Immature natural killer cell (primary cell): ENCODE measurements at places on chromosomes 2 and 18. TPM values are rescaled to one million over a fixed set of nuclear protein-coding genes. Genes with fewer than 3 reads are reported as not detected.

- H3K27me3 ChIP-seq = peaks cover 12% of the 10 kb centered on the region
- H3K36me3 ChIP-seq = no peaks in the 10 kb centered on the region
- DNase-seq = peak; percentile 61
- peaks cover 48% of the 10 kb centered on the region for H3K4me1 ChIP-seq
- peak within 1 kb of the TSS; percentile 94 for H3K4me3 ChIP-seq
Observed at GRCh38 chr2:263774-264492, at the start of gene SH3YL1. SH3YL1 (minus strand) TSS chr2:264032; CDS start chr2:263984, 48 bp downstream.

Gene NETO1
- not detected for polyA plus RNA-seq

GRCh38 chr2:67825476-67825875 is 237.3 kb downstream of the C1D start:
- H3K4me1 ChIP-seq = peaks cover 20% of the 10 kb centered on the region
- peak overlapping the region; percentile 49 for H3K4me3 ChIP-seq
- DNase-seq = no peak
- peak overlapping the region; percentile 51 for H3K27ac ChIP-seq

DNA sequence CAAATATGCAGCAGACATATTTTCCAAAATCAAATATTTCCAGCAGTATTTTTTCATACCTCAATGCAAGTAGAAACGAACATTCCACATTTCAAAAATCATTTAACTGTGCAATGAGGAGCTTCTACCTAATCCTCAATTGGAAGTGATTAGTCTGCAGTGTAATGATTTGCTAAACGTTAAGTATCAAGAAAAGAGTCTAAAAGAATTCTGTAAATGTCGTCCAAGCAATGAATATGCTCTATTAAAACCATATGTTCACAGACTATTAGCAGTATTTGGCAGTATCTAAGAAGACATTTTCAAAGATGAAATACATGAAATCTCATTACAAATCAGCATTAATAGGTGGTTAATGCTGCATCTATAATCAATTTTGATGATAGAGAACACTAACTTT is 15.9 kb downstream of the DYM start:
- H3K4me3 ChIP-seq = no peak overlapping the region
- H3K27ac ChIP-seq = no peak overlapping the region
- peaks cover 7% of the 10 kb centered on the region for H3K36me3 ChIP-seq
- H3K4me1 ChIP-seq = peaks cover 44% of the 10 kb centered on the region
- no peak for DNase-seq
- H3K27me3 ChIP-seq = no peaks in the 10 kb centered on the region

GRCh38 chr2:238690511-238690910 is 157.4 kb upstream of the TWIST2 start:
- H3K4me1 ChIP-seq = no peaks in the 10 kb centered on the region
- no peak overlapping the region for H3K27ac ChIP-seq
- no peaks in the 10 kb centered on the region for H3K36me3 ChIP-seq
- H3K4me3 ChIP-seq = no peak overlapping the region
- no peak for DNase-seq

Gene TFCP2L1
- 0.02 TPM for polyA plus RNA-seq
